ENCODE measurements at places on chromosomes 7 and 10.
A peak's percentile ranks its signal among the peaks of the same experiment; 100 is the strongest.

- DNase-seq: no peak
Measured at GRCh38 chr7:20778063-20778721, 8.5 kb downstream of the SP8 start.

DNA sequence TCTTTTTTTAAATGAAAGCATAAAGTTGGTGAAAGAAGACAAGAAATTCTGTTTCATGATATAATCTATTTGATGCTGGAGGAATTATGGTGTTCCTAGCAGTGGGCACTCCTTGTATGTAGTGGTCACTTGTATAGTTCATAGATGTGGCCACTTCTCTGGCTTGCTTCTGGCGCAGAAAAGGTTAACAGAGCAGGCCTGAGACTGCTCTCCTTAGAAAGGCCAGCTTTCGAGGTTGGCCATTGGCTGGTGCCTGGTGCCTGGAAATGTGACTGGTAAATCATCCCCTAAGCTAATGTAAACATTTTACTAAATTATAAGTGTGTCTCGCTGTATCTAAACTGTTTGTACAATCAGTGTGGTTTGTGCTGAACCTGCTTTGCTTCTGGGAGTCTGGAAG is 276.1 kb downstream of the PHTF2 start:
- no peak for DNase-seq

- DNase-seq: no peak
Measured at GRCh38 chr10:94180576-94180975, 182.2 kb downstream of the NOC3L start.

- DNase-seq: peak; percentile 12
Measured at GRCh38 chr7:125926621-125927020, 997.0 kb upstream of the POT1 start.

DNA sequence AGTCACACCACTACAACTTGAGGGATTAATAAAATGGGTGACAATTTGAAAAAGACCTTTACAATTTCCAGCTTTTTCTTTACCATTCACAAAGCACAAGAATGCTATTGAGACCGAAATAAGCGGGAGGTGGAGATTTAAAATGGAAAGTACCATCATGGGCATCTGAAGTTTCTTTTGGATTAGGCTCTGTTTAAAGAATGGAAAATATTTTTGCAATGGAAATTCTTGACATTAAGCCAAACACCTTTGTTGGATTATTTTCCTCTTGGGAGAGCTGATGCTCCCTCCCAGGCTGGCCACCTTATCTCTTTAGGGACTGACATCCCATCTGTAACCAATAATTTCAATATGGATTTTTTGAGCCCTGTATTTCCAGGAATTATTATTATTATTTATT is 62.5 kb downstream of the BPGM start:
- DNase-seq: no peak

GRCh38 chr10:99788598-99789256 is 6.3 kb downstream of the ABCC2 start:
- peak; percentile 52 for DNase-seq

- DNase-seq: no peak
Measured at GRCh38 chr7:106551936-106552335, 109.0 kb downstream of the CCDC71L start.

DNA sequence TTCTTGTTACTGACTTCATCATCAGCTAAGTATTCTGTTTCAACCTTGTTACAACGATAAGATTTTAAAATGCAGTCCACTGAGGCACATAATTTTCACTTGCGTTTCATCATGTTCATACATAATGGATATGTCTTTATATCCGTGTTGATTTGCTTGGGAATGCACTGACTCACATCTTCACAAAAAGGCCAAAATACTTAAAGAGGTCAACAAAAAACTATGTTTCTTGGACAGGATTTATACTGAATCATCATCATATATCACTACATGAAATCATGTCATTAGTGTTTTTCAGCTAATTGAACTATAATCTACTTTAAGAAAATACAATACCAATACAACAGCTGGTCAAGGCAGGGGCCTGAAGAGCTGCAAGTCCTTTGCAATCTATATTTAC is 324.5 kb upstream of the KLF6 start:
- no peak for DNase-seq

GRCh38 chr7:75534727-75535307 is 42.7 kb downstream of the SPDYE5 start:
- DNase-seq: peak; percentile 80

- DNase-seq: no peak
Measured at GRCh38 chr10:69549959-69550358, 23.3 kb downstream of the NEUROG3 start.

All from ELR (cell line).